Neural crest cell (in vitro differentiated cells): ENCODE measurements at places on chromosomes 4 and X. TPM values are rescaled to one million over a fixed set of nuclear protein-coding genes. Genes with fewer than 3 reads are reported as not detected.

GRCh38 chr4:37860266-37860665, 30.6 kb upstream of the TBC1D1 start:
- H3K4me3 ChIP-seq, result no peak overlapping the region
- DNase-seq, result no peak
- peaks cover 10% of the 10 kb centered on the region for H3K36me3 ChIP-seq
- H3K27me3 ChIP-seq, result no peaks in the 10 kb centered on the region

DNA sequence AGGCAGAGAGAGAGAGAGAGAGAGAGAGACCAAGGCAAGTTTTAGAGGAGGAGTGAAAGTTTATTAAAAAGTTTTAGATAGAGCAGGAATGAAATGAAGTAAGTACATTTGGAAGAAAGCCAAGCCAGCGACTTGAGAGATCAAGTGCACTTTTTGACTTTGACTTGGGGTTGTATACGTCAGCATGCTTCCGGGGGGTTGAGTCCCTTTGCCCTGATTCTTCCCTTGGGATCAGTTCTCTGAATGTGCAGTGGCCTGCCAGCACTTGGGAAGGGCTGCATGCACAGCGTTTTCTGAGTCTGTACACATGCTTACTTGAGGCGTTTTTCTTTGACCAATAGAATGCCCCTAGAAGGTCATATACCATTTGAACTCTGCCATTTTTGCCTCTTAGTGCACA, 400.5 kb downstream of the PDGFC start:
- H3K4me3 ChIP-seq, result no peak overlapping the region
- DNase-seq, result no peak
- no peaks in the 10 kb centered on the region for H3K27me3 ChIP-seq
- H3K36me3 ChIP-seq, result no peaks in the 10 kb centered on the region

DNA sequence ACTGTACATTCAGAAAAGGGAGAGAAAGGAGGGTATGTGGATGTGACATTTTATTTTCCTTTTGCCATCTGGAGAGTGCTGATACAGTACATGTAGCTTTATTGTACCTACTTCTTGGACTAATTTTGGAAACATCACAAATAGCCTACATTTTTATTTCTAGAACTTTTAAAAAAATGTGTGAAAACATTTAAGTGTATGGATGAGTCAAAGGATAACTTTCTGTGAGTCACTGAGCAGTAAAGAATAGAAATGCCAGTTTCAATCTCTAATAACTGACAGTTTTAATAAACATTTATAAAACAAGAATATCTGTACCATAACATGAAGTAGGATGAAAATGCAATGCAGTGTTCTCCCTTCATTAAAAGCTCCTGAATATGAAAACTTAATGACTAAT, 374.4 kb upstream of the NWD2 start:
- no peak overlapping the region for H3K27ac ChIP-seq
- H3K36me3 ChIP-seq, result no peaks in the 10 kb centered on the region
- H3K4me3 ChIP-seq, result no peak overlapping the region
- H3K4me1 ChIP-seq, result no peaks in the 10 kb centered on the region

Gene LPAR4
- total RNA-seq, result 17.3 and 20.1 TPM in 2 replicates

Gene RAB39B
- total RNA-seq, result 6.5 and 7.3 TPM in 2 replicates
